ENCODE measurements at places on chromosomes 16 and 17.

GRCh38 chr16:27520982-27521673 lies 28.6 kb downstream of the GTF3C1 start:
- no peak for DNase-seq

- DNase-seq: no peak
Observed at GRCh38 chr17:71966459-71967313, 154.1 kb upstream of the SOX9 start.

DNA sequence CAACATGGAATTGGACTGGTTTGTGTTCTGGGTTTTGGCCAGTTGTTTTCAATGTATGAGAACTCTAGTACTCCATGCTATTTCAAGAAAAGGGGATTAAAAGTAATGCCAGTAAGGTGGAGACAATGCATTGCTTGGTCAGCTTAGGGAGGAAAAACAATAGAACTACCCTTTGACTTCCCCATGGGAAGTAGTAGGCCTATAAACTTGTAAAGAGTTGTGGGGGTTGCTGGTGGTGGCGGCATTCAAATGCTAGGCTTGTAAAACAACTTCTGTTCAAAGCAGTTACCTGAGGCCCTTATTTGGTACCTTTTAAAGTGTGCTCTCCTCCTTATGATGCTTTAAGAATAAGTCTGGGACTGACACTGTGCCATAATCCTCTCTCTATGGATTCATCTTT lies 9.4 kb downstream of the MAP3K3 start:
- DNase-seq: no peak

DNA sequence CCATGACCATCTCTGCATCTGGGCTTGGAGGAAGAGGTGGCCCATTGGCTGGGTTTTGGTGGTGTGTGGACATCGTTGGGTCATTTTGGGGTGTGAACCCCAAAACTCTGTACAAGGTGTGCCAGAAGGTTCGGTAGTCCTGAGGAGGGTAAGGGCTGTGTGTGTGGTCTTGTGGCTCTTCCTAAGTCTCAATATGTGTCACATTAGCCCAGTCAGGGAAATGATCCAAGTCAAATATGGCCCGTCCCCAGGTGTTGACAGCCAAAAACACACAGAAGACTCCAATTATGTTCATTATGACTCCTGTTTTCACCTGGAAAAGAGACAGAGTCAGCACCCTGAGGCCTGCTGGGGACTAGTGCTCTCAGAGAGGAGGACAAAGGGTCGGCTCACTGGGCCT lies 27.1 kb downstream of the SLC13A5 start:
- no peak for DNase-seq

- DNase-seq: no peak
Observed at GRCh38 chr16:72502594-72503005, 330.6 kb upstream of the PMFBP1 start.

- DNase-seq: peak; percentile 76
Observed at GRCh38 chr16:68995011-68995504, 110.4 kb upstream of the HAS3 start.

Measured in SJSA1 (cell line).